Stimulated activated CD8-positive, alpha-beta memory T cell treated with anti-CD3 and anti-CD28 coated beads, Interleukin-2, amount 100 ng/mL, for 1 hour (primary cell): ENCODE measurements at places on chromosomes 3 and 15.

DNA sequence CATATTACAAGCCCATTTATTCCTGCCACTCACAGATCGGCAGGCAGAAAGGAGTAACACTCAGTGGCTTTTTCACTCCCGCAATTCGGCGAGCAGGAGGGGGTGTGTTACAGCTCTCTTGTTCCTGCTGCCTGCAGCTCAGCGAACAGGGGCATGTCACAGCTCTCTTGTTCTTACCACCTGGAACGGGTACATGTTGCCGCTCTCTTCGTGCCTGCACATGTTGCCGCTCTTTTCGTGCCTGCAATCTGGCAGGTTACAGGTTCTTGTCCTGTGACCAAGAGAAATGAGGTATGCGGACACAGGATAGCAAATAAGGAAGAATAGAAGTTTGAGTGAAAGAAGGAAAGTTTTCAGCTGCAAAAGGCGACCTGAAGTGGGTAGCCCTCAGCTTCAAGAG lies 761.4 kb downstream of the NAALADL2 start:
- no peak for DNase-seq

GRCh38 chr3:96970211-96970610 lies 155.8 kb downstream of the EPHA6 start:
- DNase-seq = no peak

GRCh38 chr15:54046093-54046492 lies 67.9 kb downstream of the UNC13C start:
- DNase-seq = no peak

DNA sequence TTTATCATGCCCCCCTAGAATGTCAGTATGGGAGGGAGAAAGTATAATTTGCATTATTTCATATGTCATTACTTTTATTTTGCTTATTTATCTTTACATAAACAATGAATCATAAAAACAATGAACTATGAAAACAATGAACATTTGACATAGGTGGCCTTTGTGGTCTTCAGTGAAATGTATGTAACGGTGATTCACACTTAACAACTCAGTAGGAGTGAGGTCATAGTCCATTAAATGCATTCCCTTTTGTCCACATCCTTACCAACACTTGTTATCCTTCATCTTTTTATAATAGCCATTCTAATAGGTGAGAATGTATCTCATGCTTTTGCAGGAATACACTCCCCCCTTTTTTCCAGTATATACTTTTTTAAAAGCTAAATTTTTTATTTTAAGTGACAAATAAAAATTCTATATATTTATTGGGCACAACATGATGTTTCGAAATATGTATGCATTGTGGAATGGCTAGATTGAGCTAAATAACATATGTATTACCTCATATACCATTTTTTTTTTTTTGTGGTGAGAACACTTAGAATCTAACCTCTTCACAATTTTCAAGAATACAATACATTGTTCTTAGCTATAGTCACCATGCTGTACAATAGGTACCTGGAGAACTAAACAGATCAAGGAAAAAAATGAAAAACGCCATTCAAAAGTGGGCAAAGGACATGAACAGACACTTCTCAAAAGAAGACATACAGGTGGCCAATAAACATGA lies 189.5 kb downstream of the WDR72 start:
- no peak for DNase-seq

GRCh38 chr15:68228143-68228970 lies 1.2 kb downstream of the CLN6 start:
- DNase-seq = no peak

GRCh38 chr3:175457301-175457700 lies 598.2 kb downstream of the NAALADL2 start:
- DNase-seq = no peak

- DNase-seq = peak; percentile 82
Measured at GRCh38 chr3:150603153-150603979, at the start of gene SELENOT. TSS of gene SELENOT (plus strand) at chr3:150603321. CDS start at chr3:150603363, 42 bp downstream.

DNA sequence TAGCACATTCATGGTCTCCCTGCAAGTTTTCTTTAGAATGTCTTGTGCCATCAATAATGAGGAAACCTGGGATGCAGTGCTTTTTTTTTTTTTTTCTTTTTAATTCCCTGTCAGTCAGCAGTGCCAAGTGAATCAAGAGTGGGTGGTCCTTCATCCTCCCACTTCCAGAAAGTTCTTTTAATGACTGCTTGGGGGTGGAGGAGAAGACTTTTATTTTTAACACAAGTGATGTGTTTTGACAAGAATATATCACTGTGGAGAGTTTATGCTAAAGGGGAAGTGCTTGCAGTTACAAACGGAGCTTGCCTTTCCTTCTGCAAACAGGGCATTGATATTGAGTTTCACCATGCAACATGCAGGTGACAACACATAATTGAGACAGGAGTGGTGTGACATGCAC lies 69.7 kb downstream of the CACNA2D3 start:
- DNase-seq = no peak

DNA sequence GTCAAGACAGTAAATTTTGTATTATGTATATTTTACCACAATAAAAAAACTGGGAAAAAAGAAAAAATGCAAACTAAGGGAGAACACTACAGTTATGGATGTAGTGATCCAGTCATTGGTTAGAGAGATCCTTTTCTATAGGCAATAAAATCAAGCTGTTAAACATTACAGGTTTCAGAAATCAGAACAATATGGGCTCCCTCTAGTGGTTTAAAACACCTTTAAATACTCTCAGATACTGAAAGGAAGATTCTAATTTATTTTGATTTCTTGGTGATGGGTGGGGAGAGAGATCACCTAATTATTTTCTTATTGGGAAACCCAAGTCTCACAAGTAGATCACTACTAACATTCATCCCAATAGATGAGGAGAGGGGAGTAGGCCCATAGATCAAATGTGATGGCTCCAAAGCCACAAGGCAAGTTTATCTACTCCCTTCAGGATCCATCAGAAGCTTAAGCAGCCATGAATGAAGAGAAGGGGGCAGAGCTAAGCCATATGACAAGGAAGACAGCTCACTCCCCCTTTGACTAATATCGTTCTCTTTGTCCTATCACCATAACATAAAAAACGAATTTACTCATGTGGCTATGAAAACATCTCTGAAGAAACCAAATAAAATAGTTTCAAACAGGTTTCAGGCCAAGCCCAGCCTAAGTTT lies 118.6 kb downstream of the ANO10 start:
- no peak for DNase-seq

DNA sequence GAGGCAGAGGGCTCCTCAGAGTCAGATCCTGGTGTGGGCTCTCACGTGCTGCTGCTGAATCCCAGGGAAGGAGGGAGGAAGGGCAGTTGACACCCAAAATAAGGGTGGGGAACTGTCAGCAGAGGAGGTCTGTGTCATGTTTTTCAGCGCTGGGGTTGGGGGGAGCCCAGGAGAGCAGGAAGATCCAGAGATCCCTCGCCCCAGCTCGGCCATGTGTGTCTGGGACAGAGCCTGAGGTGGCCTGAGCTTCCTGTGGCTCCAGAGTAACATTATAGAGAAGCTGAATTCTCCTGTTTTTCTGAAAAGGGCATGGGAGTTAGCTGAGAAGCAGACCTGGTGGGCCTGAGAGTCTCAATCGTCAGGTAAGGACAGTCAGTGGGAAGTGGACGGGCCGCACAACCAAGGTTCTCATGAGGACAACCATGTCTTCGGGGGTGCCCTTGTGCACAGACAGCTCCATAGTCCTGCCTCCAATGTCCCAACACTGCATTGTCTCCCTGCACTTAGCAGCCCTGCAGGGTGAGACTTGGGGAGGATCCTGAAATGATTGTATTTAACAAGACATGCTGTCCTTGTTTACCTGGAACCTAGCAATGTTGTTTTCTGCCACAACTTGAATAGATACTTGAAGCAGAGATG lies 18.4 kb downstream of the UMPS start:
- DNase-seq = no peak

DNA sequence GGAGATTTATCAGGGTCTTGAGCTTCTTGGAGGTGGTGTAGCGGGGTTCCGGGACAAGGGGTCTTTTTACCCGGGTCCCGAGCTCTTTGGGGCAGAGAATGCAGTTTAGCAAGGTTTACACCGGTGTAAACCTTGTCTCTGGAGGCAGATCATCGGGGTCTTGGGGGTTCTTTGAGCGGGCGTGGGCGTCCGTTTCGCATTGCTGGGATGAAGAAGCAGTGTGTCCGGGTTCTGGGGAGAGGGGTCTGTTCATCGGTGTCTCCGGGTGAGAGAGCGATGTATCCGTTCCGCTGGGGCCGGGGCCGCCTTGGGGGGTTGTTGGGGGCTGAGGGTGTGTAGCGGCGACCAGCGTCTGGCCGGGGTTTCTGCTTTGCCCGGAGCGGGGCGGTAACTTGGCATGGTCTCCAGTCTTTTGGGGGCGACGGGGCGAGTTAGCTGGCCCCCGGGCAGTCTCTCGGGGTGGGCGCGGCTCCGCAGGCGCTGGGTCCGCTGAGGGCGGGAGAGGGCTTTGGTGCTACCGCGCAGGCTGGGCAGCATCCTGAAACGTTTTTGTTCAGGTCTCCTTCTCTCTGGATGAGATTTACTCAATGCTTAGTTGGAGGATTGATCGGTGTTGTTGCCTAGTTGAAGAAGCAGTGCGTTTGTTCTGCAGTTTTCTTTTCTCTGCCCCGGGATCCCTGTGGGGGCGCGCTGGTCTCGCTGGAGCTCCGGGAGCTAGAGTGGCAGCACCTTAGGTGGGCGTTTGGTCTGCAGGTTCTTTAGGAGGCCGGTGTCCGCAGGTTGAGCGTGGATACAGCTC lies 843 bp downstream of the GLCE start:
- DNase-seq = no peak

DNA sequence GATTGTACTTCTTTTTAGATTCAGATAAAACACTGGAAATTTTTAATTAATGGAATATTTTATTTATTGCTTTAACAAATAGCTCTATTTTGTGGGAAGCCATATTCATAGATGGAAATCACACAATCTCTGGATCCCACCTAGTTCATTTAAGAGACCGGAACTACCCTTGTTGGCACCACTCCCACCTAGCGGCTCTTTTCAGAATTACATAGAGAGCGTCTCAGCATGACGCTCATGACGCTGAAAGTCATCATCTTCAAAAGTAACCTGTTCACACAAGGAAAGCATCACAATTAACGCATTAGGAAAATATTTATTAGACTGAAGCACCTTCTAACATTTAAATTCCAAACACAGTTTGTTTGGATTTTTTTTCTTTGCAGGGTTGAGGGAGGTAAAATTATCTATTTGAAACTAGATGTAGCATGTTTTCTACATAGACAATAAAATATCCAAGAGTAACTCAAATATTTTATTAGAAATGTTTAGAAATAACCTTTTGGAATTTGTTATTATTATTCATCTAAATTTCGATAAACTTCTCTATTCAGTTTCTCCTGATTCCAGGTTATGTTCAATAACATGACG lies 214.9 kb upstream of the ARRDC4 start:
- DNase-seq = no peak

DNA sequence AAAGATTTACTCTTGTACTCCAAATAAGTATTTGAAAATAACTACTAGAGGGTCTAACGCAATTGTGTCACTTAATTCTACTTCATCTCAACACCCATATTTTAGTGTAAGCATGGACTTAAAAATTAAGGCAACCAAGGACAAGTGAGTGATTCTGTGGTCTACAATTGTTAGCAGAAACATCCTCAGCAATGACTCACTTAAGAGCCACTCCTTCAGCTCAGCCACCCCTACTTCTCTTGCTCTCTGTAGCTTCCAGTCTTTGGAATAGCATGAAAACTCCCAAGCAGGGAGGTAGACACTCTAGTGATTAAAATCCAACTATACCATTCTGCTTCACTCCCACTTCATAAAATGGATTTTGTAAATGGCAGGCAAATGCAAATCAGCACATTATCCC lies 116.0 kb upstream of the LRRN1 start:
- no peak for DNase-seq

- DNase-seq = no peak
Measured at GRCh38 chr3:73498764-73499622, 125.7 kb downstream of the PDZRN3 start.

DNA sequence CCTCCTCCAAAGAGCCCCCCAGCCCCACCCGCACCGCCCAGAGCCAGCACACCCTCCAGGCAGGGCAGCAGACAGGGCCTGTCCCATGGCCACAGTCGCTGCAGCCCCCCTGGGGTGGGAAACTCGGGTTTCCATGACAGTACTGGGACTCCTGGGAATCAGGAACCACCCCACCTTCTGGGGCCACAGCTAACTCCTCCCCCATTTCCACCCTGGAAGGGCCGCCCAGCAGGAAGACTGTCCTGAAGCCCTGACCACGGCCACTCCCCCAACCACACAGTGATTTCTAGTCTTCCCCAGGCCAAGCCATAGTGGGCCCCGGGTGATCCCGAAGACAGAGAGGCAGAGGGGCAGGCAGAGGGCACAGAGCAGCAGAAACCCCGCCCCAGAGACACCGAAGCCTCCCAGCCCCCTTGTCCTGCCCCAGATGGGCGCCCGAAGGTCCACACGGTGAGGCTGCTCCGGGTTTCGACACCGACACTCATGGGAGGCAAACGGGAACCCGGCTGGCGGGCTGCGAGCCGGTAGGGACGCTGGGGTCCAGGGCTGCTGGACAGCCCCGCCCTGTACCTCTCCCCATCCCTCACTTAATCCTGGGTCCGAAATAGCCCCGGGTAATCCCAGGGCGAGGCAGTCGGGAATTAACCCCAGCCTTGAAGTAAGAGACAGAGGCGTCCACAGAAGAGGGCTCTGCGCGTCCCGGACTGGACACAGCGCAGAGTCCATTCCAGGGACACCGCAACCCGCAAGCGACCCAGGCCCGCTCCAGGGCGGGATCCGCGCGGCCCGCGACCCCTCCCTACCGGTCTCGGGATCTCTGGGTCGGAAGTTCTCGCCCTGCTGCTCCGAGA lies 138.4 kb downstream of the NUP210 start:
- no peak for DNase-seq

DNA sequence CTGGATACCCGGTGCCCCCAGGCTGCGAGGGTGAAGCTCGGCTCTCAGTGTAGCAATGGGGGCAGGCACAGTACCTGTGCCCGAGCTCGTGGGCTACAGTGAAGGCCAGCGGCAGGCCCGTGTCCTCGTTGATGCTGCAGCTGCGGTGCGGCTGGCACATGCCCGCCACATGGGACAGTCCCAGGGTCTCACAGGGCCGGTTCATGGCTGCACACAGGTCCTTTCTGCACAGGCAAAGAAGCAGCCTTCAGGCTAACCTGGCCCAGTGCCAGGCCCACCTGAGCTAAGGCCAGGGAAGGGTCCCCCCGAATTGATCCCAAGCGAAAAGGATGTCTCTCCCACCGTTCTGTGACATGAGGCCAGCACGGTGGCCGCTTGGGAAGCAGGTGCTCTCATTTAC lies 21.6 kb downstream of the ADAMTS7 start:
- DNase-seq = no peak

DNA sequence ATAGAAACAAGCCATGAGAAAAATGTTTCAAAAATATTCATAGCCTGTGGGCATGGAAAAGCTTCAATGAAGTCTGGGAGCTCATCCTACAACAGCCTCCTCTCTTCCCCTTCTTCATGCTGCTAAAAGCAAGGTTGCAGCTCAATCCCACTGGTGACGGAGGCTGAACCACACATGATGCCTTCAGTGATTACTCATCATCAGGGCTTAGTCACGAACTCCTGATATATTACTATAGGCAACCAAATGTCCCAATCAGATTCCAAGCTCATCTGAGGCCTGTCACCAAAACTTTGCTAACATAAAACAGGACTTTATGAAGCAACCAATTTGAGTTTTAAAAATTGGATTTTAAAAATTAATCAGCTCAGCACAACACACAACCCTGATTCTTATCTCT lies 24.0 kb upstream of the SLC24A5 start:
- no peak for DNase-seq
